Mucosa of gallbladder (tissue), 1 donor: ENCODE measurements at places on chromosomes 11 and 22. TPM values are rescaled to one million over a fixed set of nuclear protein-coding genes. Genes with fewer than 3 reads are reported as not detected.

CD6 gene
- 5.3 TPM for total RNA-seq

SORL1 gene
- total RNA-seq: 71.3 TPM

GRCh38 chr11:109526931-109527330 is 104.9 kb downstream of the C11orf87 start:
- no peak for DNase-seq

DNA sequence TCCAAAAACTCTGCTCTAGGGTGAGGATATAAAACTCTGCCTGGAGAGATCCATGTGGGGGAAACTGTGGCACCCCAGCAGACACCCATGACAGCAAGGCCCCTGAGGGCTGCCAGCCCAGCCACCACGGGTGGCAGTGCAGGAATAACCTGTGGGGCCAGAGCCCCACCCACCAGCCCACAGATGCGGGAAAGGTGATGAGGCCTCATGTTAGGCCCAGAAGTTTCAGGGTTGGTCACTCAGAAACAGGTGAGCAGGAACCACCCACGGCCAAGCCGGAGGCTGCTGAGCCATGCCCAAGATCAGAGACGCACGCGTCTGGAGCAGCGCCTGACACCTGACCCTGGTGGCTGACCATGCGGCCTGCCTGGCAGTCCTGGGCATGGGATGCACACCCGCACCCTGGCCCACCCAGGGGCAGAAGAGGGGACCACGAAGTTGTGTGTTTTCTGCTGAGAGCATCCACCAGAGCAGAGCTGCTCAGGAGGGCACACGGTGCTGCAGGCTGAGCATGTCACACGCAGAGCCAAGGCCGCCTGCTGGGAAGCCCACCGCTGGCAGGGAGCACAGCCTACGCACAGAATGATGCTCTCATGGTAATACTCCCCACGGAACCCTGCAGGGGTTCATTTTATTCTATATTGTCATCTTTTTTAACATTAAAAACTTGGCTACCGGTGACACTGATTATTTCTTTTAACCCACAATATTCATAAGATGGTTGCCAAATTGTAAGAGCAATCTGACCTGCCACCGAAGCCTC is 41.2 kb downstream of the DUSP8 start:
- DNase-seq: no peak

DNA sequence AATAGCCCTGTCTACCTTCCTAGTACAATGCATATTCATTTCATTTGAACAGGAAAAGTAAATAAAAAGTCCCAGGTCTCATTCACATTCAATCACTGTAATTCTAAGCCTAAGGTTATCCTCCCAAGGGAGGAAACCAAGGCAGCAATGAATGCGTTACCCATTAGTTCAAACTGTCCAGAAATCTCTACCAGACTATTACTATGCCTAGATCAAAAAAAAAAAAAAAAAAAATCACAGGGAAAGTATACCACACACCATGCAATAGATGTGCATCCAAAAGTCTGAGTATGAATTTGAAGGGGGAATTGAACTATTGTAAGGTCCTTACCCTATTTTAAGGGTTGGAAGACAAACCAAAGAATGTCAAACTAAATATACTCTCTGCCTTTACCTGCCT is 598.0 kb upstream of the API5 start:
- no peak for DNase-seq

DNA sequence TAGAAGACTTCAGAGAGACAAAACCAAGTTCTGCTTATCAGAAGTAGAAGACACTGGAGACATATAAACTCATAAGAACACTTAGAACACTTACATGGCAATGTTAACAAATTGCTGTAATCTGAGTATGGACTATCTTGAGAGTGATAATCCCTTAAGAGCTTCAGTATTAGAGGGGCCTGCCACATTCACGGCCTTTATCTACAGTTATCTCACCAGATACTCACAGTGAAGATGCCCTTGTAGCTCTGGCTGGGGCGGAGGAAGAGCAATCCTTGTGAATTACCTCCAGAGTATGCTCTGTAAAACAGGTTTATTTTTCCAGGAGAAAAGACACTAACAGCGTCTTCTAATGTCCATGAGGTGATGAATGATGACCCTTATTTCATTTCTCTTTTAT is 762.8 kb downstream of the FAM181B start:
- DNase-seq: no peak

DNA sequence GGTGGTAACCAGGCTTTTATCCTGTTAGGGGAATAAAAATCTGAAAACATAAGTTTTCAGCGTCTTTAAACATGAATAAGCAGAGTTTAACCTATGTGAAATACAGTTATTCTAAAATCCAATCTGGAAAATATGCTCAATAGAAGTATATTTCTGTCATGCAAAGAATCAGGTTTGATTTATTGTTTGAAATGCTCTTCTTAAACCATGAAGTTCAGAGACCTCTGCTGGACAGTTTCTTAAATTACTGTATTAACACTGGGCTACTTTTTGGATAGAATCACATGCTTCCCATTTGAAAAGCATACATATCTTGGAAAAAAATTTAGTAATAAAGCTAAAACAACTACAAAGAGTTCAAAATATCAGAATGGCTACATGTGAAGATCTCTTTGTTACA is 25.4 kb downstream of the APIP start:
- DNase-seq: no peak

DNA sequence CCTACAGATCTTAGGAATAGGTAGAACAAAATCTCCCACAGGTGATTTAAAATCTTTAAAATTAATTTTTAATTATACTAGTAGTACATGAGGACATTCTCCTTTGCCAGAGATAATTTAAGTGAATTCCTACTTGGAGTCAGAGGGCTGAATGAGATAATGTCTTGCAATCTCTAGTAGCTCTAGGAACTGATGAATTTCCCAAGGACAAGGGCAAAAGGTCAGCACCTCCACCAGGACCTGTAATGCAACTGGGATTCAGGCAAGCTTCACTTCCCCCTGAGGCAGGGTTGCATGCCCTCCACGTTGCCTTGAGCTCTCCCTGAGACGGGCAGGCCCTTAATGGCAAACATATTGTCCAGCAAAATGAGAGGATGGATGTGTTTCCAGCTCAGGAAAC is 330.3 kb upstream of the PITPNB start:
- no peak for DNase-seq
